PC-9 (cell line): ENCODE measurements at places on chromosomes 16 and 17. TPM values are rescaled to one million over a fixed set of nuclear protein-coding genes. Genes with fewer than 3 reads are reported as not detected.

DNA sequence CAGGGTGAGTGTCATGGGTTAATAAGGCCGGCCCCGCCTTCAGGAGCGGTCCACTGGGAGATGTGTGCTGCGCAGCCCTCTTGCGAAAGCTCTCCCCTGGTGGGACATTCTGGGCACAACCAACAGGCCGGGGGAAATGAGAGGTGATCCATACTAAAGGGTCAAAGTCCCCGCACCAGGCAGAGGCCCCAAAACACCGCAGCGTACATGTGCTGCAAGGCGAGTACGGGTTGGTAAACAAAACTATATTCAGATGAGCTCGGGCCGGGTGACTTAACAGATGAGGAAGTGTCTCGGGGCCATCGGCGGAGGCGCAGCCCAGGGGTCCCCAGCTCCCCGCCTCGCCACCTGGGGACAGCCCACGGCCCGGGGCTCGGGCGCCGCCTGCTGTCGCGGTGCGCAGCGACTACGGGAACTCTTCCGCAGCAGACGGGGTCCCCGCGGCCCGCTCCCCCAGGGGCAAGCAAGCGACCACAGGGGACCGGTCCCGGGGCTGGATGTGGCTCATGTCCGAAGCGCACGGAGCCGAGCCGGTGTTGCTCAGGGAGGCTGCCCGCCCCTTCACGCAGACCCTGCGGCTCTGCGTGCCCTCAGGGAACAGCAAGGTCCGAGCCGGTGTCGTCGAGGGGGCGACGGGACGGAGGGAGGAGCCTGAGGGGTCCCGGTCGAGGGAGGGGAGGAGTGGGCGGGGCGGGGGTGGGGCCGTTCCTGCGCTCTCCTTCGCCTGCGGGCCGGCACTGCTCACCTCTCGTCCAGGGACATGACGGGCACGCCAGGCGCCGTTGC is at the start of gene RAB37:
TSS of gene RAB37 (plus strand) at position 744 of the 786 bp plus-strand sequence. CDS start at position 761, 17 bp downstream.
- no peak within 1 kb of the TSS for H3K4me3 ChIP-seq
- peaks cover 28% of the 10 kb centered on the region for H3K27me3 ChIP-seq
- H3K27ac ChIP-seq: no peak within 1 kb of the TSS
- no peak for DNase-seq
- H3K36me3 ChIP-seq: no peaks in the 10 kb centered on the region
- peaks cover 14% of the 10 kb centered on the region for H3K4me1 ChIP-seq

- no peaks in the 10 kb centered on the region for H3K27me3 ChIP-seq
- no peak for DNase-seq
- H3K4me1 ChIP-seq: no peaks in the 10 kb centered on the region
- no peak overlapping the region for H3K4me3 ChIP-seq
- no peaks in the 10 kb centered on the region for H3K36me3 ChIP-seq
Measured at GRCh38 chr16:78648517-78648916, 549.1 kb downstream of the WWOX start.

DNA sequence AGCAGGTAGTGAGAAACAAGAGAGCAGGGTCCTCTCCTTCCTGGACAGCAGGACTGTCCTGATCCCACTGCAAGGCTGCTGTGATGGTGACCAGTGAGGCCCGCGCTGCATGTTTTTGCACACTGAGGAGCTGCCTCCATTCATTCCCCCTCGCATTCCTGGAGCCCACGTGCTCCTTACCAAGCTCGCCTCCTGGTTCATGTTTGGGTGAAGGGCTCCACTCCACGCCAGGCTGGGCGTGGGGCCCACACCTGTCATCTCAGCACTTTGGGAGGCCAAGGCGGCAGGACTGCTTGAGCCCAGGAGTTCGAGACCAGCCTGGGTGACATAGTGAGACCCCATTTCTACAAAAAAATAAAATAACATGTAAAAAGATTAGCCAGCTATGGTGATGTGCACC is 15.4 kb upstream of the FASN start:
- no peak for DNase-seq
- no peaks in the 10 kb centered on the region for H3K27me3 ChIP-seq
- peaks cover 15% of the 10 kb centered on the region for H3K4me1 ChIP-seq
- no peak overlapping the region for H3K4me3 ChIP-seq
- no peak overlapping the region for H3K27ac ChIP-seq

- H3K36me3 ChIP-seq: no peaks in the 10 kb centered on the region
- DNase-seq: no peak
- no peaks in the 10 kb centered on the region for H3K27me3 ChIP-seq
- H3K4me1 ChIP-seq: peaks cover 12% of the 10 kb centered on the region
Measured at GRCh38 chr17:81705518-81706231, 2.5 kb downstream of the MRPL12 start.

GRCh38 chr17:41625602-41626001 is 1.2 kb upstream of the KRT17 start:
- no peak overlapping the region for H3K27ac ChIP-seq
- H3K4me1 ChIP-seq: peaks cover 8% of the 10 kb centered on the region
- no peaks in the 10 kb centered on the region for H3K36me3 ChIP-seq
- peak; percentile 54 for DNase-seq

GRCh38 chr16:14485121-14485551 is 144.9 kb downstream of the PARN start:
- H3K4me3 ChIP-seq: no peak overlapping the region
- H3K27me3 ChIP-seq: no peaks in the 10 kb centered on the region
- peak; percentile 49 for DNase-seq

DNA sequence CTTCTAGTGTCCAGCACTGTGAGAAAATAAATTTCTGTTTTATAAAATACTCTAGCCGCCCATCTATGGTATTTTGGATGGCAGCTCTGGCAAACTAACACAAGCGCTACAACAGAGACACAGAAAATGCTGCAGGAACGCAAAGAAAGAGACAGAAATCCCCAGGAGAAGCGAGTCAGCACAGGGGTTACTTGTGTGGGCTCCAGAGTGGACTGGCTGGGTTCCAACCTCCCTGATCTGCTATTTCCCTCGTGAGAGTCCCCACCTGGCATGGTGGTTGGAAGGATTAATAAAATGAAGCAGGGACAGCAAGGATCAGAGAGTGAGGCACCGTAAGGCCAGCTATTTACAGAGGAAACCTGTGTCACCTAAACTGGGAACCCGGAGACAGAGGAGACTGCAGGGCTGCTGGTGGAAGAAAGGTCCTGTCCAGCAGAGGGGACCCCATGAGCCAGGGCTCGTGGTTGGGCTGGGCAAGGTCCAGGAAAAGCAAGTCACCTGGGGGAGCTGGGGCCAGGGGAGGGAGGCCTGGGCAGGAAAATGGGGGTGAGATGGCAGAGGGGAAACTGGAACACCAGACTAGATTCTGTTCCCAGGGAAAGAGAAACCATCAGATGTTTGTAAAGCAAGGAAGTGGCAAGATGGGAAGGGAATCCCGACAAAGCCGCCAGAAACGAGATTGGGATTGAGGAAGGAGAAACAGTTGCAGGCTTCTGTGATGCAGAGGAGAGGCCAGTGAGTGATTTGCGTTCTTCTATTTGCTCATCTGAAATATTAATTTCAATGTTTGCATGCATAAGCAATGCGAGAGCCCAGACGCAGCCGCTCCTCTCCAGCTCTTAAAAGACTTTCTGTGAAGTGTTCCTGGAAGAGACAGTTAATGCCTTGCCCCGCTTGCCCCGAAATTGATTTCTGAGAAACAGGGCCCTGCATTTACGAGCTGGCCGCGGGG is 63.0 kb upstream of the TEKT3 start:
- no peaks in the 10 kb centered on the region for H3K4me1 ChIP-seq
- H3K4me3 ChIP-seq: no peak overlapping the region
- no peaks in the 10 kb centered on the region for H3K36me3 ChIP-seq
- DNase-seq: no peak
- no peaks in the 10 kb centered on the region for H3K27me3 ChIP-seq

GRCh38 chr16:49281843-49282642 is 405 bp upstream of the CBLN1 start:
- H3K4me3 ChIP-seq: no peak overlapping the region
- DNase-seq: no peak
- no peak overlapping the region for H3K27ac ChIP-seq
- H3K4me1 ChIP-seq: no peaks in the 10 kb centered on the region

GRCh38 chr17:62821189-62822079 is 13.3 kb upstream of the MARCHF10 start:
- DNase-seq: no peak
- H3K27me3 ChIP-seq: no peaks in the 10 kb centered on the region
- H3K4me1 ChIP-seq: peaks cover 72% of the 10 kb centered on the region
- H3K36me3 ChIP-seq: no peaks in the 10 kb centered on the region

- no peak overlapping the region for H3K4me3 ChIP-seq
- no peaks in the 10 kb centered on the region for H3K27me3 ChIP-seq
- no peak overlapping the region for H3K27ac ChIP-seq
- no peaks in the 10 kb centered on the region for H3K36me3 ChIP-seq
- no peak for DNase-seq
Measured at GRCh38 chr16:27209591-27209990, 6.3 kb downstream of the KDM8 start.

DNA sequence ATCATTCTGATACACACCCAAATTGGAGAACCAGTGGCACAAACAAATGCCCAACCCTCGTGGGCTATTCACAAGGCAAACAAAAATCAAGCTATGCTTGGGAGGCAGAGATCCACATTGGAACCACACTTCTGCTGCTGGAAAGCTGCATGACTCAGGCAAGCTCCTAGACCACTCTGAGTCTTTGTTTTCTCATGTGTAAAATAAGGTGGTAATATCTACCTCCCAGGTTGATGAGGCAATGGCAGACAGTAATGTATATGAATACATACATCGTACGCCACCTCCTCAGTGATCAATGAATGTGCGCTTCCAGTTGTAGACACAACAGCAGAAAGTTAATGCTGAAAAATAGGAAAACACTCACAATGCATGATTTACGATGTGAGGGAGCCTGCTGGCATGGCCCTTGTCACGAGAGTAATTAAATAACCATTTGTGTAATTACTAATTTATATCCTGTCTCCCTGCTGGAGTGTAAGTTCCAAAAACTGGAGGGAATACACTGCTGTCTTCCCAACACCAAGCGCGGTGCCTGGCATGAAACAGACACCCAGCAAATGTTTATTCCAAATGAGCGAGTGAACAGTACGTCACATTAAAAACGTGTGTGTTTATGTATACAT is 69.9 kb upstream of the HSBP1 start:
- DNase-seq: no peak
- H3K27me3 ChIP-seq: peaks cover 81% of the 10 kb centered on the region
- H3K27ac ChIP-seq: no peak overlapping the region
- H3K36me3 ChIP-seq: no peaks in the 10 kb centered on the region
- H3K4me1 ChIP-seq: no peaks in the 10 kb centered on the region

DNA sequence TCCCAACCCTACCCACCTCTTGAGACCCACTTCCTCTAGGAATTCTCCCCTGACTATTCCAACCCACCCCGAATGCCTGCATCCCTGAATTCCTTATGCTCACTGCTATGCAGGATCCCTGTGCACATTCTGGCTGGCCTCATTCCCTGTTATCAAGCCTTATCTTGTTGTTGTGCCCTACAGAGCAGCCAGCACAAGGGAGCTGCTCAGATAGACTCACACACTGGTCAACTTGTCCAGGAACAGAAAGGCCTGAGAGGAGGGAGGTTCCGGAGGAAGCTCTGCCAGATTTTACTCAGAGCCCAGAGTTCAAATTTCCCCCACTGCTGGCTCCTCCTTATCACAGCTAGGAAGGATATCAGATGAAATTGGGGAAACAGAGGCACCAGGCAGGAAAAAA is 24.8 kb upstream of the MYO18A start:
- H3K27me3 ChIP-seq: no peaks in the 10 kb centered on the region
- no peaks in the 10 kb centered on the region for H3K4me1 ChIP-seq
- no peak overlapping the region for H3K27ac ChIP-seq

DNA sequence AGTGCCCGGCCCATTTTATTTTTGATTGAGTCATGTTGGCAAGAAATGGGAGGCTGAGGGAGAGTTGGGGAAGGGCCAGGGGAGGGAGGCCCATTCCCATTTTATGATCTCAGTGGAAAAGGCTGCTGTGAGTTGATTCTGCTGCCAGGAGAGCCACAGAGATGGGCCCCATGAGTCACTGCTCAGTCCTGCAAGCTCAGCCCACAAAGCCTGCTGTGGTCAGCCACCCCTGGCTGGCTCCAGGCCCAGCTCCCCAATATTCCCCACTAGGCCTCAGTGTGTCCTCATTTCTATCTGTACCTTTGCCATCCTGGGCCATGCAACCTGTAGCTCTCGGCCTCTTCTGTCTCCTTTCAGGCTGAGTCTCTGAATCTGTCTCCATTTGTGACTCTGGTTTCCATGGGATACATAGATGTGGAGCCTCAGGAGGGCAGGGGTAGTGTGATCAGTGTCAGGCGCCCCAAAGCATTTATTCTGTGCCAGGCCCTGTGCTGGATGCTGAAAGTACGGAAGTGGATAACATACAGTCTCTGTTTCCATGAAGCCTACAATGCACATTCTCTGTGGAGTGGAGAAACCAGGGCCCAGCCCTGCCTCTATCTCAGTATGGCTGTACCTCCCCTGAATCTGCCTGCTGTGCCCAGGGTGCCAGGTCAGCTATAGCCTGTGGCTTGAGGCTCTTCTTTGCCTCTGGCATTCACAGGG is 1.9 kb upstream of the PLEKHG4 start:
- H3K4me3 ChIP-seq: peak overlapping the region; percentile 75; the same call in 1 of the 2 replicates
- no peaks in the 10 kb centered on the region for H3K27me3 ChIP-seq
- H3K36me3 ChIP-seq: peaks cover 5% of the 10 kb centered on the region; the same call in 1 of the 2 replicates
- peak; percentile 87 for DNase-seq
- H3K27ac ChIP-seq: peak overlapping the region; percentile 70

GRCh38 chr16:5035909-5036227 is 2.1 kb upstream of the NAGPA start:
- no peak for DNase-seq
- H3K36me3 ChIP-seq: no peaks in the 10 kb centered on the region
- H3K27ac ChIP-seq: no peak overlapping the region
- peaks cover 14% of the 10 kb centered on the region for H3K4me1 ChIP-seq
- no peaks in the 10 kb centered on the region for H3K27me3 ChIP-seq

GRCh38 chr16:75420987-75421819 is 12.1 kb downstream of the CFDP1 start:
- H3K4me3 ChIP-seq: no peak overlapping the region
- no peaks in the 10 kb centered on the region for H3K4me1 ChIP-seq
- H3K36me3 ChIP-seq: no peaks in the 10 kb centered on the region
- peak; percentile 58 for DNase-seq
- no peak overlapping the region for H3K27ac ChIP-seq

PPL gene
- 184 and 187 TPM in 2 replicates for total RNA-seq

KRTAP4-1 gene
- total RNA-seq: not detected in 2 replicates

SAT2 gene
- total RNA-seq: 52.0 and 68.7 TPM in 2 replicates

ZNF594 gene
- total RNA-seq: 14.0 and 18.4 TPM in 2 replicates

KRT15 gene
- total RNA-seq: 41.9 and 49.9 TPM in 2 replicates

TP53TG3D gene
- total RNA-seq: not detected in 2 replicates

SERPINF2 gene
- 9.5 and 10.5 TPM in 2 replicates for total RNA-seq

ACSM2A gene
- not detected in 2 replicates for total RNA-seq

CD300C gene
- not detected in 2 replicates for total RNA-seq

CDH16 gene
- not detected in 2 replicates for total RNA-seq

TOP2A gene
- 156 and 235 TPM in 2 replicates for total RNA-seq

EPN3 gene
- total RNA-seq: 15.6 and 22.8 TPM in 2 replicates
